ENCODE measurements at places on chromosomes 4 and X. TPM values are rescaled to one million over a fixed set of nuclear protein-coding genes. Genes with fewer than 3 reads are reported as not detected.

DNA sequence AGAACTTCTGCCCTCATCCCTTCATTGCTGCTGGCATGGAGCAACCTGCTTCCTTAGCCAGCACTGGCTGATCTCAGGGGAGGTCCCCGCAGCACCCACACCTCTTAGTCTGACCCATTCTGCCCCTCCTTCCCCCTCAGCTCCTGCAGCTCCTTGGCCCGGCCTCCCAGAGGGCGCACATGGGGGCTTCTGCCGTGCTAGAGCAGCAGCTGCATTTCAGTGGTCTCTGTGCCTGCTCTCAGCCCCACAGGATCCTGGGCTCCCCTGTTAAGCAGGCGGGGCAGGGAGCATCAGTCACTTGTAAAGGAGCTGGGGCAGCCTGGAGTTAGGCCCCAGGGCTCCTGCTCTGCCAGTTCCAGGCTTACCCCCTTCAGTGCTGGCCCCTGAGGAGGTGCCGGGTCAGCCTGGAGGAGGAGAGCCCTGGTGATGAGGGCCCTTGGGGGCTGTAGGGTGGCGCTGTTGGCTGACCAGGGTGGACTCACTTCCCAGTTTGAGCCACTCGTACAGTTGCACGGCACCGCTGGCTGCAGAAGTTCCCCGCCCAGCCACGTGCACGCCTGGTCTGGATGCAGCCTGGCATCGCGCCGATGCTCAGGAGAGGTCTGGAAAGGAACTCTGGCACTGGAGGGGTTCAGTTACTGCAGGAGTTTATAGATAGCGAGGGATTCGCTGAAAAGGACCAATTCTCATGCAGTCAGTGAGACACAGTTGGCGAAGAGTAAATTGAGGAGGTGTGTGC is 85.1 kb upstream of the PSAPL1 start:
- H3K27ac ChIP-seq: no peak overlapping the region
- no peaks in the 10 kb centered on the region for H3K4me1 ChIP-seq
- H3K36me3 ChIP-seq: no peaks in the 10 kb centered on the region

The QRFPR gene
- total RNA-seq: 32.2 TPM

DNA sequence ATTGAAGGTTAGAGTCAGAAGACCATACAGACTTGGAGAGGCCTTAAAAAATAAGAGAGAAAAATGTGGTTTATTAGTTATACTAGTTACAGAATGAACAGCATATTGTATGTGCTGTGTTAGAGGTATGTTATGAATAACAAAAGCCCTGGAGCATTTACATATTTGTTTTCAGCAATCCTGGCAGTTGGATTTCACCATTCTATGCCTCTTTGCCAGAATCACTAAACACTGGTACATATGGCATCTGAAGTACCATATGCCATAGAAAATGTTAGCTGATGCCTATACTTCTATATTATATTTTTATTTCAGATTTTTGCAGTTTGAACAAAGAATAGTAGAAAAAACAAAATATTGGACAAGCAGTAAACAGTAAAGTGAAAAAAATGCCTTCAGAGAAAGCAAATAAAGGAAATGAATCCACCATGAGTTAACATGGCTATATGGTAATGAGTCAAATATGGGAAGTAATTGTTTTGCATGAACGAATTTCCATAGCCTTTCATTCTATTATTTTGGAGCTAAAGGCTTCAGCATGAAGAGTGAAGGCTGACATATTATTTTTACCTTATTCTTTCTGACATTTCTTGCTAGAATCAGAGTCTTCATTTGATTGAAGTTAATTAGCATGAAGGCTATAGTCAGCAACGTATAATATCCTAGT is 41.9 kb upstream of the PRDM8 start:
- H3K27ac ChIP-seq: no peak overlapping the region
- no peaks in the 10 kb centered on the region for H3K36me3 ChIP-seq
- DNase-seq: no peak
- no peaks in the 10 kb centered on the region for H3K4me1 ChIP-seq
- H3K27me3 ChIP-seq: no peaks in the 10 kb centered on the region

DNA sequence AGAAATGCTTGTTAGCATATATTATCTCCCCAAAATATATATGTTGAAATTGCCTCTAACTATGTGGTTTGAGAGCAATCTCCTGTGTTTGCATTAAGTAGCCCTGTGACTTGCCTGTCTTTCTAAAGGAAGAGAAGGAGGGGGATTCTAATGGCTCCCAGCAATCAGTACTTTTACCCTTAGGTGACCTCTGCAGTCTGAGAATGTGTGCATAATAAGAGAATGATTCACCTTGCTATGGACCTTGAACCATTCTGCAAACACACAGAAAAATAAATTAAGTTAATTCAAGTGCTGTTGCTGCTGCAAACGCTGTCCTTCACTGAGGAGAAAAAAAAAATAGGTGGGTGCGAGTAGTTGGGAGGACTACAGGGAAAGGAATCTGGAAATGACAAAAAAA is 322.2 kb downstream of the IQCM start:
- no peak overlapping the region for H3K4me3 ChIP-seq
- H3K27ac ChIP-seq: no peak overlapping the region
- no peaks in the 10 kb centered on the region for H3K27me3 ChIP-seq
- no peaks in the 10 kb centered on the region for H3K36me3 ChIP-seq
- no peaks in the 10 kb centered on the region for H3K4me1 ChIP-seq

DNA sequence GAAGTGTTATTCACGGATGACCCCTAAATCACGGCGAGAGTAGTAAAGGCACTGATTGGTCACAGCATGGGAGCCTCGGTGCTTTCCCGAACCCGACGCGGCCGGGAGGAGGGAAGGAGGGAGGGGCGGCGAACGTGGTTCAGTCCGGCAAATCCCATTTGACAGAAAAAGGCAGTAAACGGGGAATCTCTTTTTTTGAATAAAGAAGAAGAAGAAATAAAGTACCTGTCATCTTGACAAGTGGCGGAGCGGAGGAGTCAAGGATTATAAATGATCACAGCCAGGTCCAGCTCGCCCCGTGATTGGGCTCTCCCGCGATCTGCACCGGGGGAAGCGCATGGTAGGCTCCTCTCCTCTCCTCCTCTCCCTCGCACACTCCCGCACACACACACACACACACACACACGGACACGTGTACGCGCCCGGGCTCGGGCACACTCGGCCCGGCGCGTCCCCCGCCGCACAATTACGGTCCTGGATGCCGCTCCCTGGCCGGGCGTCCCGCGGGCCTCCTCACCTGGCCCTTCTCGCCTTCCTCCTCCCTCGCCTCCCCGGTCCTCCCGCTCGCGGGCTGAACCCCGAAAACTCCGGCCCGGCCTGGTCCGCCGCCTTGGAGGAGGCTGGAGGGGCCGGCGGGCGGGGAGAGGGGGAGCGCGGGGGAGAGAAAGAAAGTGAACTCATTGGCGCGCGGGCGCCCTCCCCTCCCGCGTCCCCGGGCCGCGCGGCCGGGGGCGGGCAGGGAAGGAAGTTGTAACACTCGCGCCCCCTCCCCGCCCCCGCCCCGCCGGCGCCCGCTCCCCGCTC is 99.2 kb upstream of the TENM3 start:
- H3K27me3 ChIP-seq: peaks cover 4% of the 10 kb centered on the region
- peak overlapping the region; percentile 85 for H3K4me3 ChIP-seq
- DNase-seq: peak; percentile 80

GRCh38 chrX:104195489-104196084 is 29.3 kb downstream of the FAM199X start:
- no peak overlapping the region for H3K4me3 ChIP-seq
- H3K36me3 ChIP-seq: peaks cover 4% of the 10 kb centered on the region
- DNase-seq: peak; percentile 28
- H3K27me3 ChIP-seq: no peaks in the 10 kb centered on the region
- H3K4me1 ChIP-seq: no peaks in the 10 kb centered on the region

Data from A673 (cell line).